NCI-H1930 (cell line): ENCODE measurements at places on chromosomes 7 and 10.

- DNase-seq: no peak
These were observed 1183.7 kb upstream of the SORCS1 start for GRCh38 chr10:108348215-108348614.

DNA sequence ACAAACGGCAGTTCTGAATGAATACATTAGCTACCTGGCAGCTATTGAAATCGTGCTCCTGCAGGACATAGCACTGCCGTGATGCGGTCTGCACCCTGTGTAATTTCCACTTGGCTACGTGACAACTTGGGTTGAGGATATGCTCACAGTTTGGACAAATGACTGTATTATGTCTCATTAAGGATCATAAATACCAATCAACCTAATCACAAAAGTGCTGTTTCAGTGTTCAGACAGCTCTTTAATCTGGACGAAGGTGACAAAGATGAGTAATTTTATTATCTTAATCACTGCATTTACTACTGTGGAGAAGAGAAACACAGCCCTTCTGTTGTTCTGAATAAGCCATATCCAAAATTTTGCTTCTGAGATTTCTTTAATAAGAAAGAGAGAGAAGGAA lies 210.8 kb upstream of the PFKP start:
- no peak for DNase-seq

DNA sequence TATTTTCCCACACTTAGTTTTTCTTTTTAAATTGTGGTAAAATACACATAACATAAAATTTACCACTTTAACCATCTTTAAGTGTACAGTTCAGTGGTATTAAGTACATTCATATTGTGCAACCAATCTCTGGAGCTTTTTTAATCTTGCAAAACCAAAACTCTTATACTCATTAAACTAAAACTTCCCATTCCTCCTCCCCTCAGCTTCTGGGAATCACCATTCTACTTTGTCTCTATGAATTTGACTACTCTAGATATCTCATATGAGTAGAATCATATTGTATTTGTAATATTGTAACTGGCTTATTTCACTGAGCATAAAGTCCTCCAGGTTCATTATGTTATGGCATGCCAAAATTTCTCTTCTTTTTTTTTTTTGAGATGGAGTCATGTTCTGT lies 86.4 kb upstream of the JAZF1 start:
- no peak for DNase-seq

DNA sequence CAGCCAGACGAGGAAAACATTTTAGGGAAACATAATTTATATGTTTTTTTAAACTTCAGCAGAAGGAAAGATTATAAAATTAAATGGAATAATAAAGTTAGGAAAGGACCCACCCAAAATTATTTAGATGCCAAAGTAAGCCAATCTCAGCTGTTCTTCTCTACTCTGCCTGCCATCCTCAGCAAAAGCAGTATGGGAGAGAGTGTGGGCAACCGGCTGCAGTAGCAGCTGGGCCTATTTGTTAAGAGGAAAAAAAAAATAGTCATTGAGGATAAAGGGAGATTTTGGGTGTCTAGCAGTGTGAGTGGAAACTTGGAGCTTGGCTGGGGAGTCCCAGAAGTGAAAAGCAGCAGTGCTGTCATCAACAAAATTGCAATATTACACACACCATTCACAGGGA lies 15.4 kb downstream of the SEMA3E start:
- no peak for DNase-seq

DNA sequence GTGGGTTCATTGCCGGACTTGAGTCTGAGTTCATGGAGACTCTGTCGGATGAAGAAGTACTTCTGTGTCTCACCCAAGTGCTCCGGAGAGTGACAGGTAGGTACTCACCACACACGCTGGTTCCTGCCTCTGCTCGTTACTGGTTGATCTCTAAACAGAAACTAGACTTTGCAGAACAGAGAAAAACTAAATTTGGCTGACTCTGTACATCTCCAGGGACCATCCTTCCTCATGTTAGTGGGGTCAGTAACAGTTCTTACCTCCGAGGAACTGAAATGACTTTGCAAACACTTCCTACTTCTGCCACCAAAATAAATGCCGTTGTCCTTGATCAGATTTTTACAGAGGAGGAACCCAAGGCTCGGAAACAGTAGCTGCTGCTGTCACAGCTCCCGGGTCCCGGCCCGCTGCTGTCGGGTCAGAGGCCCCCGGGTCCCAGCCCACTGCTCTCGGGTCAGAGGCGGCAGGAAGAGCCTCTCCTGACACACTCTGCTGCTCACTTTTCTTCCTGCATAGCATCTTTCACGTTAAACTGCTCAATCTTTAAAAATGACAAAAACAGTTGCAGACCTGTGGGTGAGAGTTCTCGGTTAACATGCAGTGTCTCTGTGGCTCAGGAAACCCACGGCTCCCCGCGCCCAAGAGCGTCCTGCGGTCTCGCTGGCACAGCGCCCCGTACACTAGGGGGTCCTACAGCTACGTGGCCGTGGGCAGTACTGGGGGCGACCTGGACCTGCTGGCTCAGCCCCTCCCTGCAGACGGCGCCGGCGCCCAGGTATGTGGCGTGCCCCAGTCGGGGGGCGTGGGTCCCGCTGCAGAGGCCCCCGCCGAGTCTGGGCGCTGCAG lies 4.8 kb upstream of the MTG1 start:
- DNase-seq: no peak

DNA sequence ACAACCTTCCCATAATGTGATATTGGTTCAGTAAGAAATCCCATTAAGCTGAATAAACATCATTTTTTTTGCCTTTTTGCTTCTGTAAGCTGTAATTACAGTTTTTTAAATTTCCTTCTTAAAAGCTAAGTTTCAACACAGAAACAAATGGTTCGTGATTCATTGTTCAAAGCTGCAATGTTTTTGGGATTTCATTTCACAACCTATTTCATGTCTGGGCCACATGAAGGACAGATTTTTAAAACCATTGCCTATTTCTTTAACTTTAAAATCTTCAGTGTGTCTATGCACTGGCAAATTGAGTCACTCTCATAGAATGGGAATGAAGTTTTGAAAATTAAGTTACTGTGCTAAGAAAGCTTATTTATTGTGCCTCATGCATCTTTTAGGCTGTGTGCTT lies 66.9 kb downstream of the TFPI2 start:
- no peak for DNase-seq
